ENCODE measurements at places on chromosomes 2 and 18.

DNA sequence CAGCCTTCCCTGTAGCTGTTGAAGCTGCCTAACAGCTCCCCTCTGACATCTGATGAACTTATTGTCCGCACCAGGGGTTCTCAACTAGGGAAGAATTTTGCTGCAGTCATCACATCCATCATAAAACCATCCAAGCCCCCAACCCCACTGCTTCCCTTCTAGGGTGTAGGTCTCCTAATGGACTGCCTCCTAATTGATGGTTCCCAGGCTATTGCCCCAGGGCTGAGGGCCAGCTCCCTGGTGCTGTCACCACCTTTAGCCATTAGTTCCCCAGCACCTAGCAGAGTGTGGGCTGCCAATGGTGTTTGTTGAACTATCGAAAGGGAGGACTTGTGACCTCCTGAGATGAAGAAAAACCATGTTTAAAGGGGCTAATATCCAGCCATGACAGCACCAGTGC, 125.9 kb downstream of the NCKAP5 start:
- no peak for DNase-seq

DNA sequence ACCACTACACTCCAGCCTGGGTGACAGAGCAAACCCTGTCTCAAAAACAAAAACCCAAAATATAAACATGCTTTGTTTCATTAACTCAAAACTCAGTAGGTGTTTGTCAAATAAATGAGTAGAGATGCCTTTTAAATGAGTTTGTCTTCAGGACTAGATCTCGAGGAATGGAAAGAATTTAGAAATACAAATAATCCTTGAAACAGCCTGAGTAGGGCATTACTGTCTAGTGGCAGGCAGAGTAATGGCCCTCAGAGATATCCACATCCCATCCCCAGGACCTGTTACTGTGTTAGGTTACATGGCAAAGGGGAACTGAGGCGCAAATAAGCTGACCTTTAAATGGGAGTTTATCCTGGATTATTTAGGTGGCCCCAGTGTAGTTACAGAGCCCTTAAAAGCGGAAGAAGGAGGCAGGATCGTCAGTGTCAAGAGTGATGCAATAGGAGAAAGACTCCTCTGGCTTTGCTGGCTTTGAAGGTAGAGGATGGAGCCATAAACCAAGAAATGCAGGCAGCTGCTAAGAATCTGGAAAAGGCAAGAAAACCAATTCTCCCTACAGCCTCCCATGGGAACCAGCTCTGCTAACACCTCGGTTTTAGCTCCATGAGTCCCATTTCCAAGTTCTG, 63.0 kb downstream of the CABLES1 start:
- no peak for DNase-seq

DNA sequence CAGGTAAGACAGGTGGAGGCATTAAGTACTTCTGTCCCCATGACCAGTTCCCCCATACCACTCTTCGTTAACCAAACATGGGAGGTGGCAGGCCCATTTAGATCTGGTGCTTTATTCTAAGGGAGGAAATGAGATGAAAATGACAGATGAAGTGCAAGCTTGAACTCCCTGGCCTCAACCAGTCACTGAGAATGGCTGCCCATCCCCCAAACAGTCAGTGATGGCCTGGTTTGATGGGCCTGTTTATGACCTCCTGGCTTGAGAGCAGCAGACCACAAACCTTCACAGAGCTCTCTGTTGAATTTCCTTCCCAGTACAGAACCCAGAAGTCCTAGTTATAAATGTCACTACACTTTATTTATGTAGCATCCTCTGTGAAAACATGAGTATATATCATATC, 31.1 kb downstream of the EPAS1 start:
- DNase-seq, result no peak

DNA sequence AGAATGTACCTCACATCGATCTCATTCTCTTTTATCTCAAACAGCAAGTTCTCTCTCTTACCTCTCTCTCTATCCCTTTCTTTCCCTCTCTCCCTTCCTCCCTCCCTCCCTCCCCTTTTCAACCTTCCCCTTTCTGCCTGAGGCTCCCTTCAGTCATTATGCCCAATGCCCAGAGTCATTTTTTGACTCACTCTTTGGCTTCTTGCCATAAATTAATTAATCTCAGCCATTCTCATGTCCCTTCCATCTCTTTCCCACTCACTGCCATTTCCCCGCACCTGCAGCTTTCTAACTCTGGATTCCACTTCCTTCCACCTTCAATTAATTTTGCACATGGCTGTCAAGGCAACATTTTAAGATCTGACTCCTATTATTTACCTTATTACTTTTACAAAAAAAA, 60.1 kb downstream of the EVA1A start:
- no peak for DNase-seq

DNA sequence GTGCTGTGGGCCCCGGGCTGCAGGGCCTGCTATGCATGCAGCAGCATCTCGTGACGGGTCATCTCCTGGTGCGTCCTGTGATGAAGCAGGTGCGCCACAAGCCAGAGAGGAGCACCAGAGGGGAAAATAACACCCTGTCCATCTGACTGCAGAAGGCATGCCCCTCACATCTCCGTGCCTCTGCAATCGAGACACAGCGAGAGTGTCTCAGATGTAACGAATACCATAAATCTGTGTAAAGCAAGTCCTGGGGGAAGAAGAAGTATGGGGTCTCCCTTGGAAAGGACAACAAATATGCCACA, 137.5 kb downstream of the PTGR3 start:
- DNase-seq, result no peak

- peak; percentile 7 for DNase-seq
Observed at GRCh38 chr2:68282811-68283418, 30.6 kb upstream of the PPP3R1 start.

- DNase-seq, result no peak
Observed at GRCh38 chr18:29494371-29494770, 1317.4 kb upstream of the CDH2 start.

GRCh38 chr18:3603421-3604234, 153.7 kb downstream of the TGIF1 start:
- DNase-seq, result peak; percentile 16

DNA sequence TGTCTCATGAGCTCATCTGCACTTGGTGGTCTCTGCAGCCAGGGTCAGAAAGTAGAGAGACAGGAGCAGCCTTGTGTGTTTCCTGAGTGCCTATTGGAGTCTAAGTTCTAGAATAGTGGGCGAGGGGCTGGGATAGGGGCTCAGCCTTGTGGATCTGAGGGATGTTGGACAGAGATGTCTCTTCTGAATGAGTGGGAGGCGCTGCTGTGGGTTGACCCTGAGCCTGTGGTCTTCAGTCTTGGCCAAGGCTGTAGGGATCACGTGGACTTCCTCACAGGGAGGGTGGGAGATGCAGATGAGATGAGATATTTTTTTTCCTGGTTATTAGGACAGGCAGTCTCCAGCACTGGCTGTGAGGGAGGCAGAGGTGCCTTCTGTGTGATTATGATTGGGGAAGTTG, 61.8 kb downstream of the RNF144A start:
- no peak for DNase-seq

- no peak for DNase-seq
Observed at GRCh38 chr2:127187081-127187775, 32.9 kb downstream of the CYP27C1 start.

DNA sequence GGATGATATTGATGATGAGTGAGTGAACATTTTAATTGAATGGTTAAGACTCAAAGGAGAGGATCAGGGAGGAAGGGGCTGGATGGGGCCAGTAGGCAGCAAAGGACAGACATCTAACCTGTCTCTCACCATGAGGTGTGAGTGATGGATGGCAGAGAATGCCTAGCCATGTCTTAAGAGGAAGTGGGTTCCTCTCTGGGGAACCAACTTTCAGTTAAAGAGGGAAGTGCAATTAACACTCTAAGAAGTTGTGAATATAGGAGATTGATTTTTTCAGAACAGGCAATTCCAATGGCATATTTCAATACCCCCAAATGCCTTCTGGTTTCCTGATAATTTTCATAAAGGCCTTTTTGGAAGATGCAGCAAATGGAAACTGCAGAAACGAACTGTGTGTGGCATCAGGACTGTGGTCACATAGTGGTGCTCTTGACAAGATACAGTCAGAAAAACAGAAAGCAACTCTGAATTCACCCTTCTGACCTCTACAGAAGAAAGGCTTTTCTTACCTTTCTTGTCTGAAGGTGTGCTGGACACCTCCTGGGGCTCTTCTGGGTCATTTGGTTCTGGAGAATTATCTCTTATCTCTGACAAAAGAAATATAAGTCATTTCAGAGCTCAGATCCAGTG, 10.2 kb downstream of the SP110 start:
- no peak for DNase-seq

DNA sequence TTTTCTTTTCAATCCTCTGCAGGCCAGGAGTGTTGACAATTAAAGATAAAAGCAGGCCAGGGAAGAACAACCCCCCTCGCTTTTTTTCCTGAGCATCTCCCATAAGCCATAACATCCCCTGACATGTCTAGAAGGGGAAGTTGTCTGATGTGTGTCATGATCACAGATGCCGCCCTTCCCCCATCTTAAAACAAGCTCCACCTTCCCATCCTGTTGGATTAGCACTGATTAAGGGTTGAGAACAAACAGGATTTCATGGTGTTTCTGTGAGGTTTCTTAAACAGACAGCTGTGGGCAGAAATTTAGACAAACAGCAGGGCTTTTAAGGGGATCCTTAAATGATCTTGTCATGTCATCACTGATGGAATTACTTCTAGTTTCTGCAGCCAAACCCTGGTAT, 59.4 kb upstream of the UPP2 start:
- no peak for DNase-seq

DNA sequence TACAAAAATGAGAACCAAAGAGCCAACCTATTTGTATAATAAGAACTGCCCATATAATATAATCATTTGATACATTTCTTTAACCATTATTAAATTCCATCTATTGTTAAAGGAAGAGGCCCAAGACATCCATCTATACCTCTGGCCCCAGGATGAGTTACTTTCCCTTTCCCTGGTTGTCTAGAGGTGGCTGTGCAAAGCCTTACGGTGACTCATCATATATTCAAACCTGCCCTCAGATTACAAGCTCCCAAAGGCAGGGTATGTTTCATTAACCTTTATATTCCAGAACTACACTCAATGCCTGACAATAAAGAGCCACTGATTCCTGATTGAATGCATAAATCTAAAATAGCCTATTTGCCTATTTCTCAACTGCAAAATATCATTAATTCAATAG, 105.8 kb upstream of the PID1 start:
- DNase-seq, result no peak

DNA sequence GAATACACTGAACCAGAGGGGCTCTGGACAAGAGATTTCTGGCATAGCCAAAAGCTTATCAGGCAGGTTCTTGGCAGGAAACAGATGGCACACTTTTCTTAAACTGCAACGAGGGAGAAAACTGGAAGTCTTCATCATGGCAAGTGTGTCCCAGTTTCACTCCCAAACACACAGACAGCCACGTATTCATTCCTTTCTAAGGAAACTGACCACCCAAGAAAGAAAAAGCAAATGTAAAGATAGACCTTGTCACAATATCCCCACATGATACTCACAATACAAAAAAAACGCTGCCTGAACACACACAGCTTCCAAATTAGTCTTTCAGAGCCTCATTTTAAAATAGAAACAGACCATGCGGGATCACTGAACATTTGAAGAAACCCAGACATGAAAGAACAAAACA, 40.6 kb upstream of the RTTN start:
- no peak for DNase-seq

GRCh38 chr2:3470856-3471737, 48.2 kb downstream of the ADI1 start:
- no peak for DNase-seq

- DNase-seq, result no peak
Observed at GRCh38 chr2:138157372-138157771, 193.1 kb downstream of the HNMT start.

GRCh38 chr2:162123806-162124758, 28.0 kb downstream of the GCG start:
- peak; percentile 49 for DNase-seq

- DNase-seq, result no peak
Observed at GRCh38 chr2:115573756-115574155, 1131.3 kb downstream of the DPP10 start.

- no peak for DNase-seq
Observed at GRCh38 chr2:25853038-25853638, 25.1 kb downstream of the ASXL2 start.

- no peak for DNase-seq
Observed at GRCh38 chr18:74698881-74699280, 101.2 kb downstream of the ZNF407 start.

DNA sequence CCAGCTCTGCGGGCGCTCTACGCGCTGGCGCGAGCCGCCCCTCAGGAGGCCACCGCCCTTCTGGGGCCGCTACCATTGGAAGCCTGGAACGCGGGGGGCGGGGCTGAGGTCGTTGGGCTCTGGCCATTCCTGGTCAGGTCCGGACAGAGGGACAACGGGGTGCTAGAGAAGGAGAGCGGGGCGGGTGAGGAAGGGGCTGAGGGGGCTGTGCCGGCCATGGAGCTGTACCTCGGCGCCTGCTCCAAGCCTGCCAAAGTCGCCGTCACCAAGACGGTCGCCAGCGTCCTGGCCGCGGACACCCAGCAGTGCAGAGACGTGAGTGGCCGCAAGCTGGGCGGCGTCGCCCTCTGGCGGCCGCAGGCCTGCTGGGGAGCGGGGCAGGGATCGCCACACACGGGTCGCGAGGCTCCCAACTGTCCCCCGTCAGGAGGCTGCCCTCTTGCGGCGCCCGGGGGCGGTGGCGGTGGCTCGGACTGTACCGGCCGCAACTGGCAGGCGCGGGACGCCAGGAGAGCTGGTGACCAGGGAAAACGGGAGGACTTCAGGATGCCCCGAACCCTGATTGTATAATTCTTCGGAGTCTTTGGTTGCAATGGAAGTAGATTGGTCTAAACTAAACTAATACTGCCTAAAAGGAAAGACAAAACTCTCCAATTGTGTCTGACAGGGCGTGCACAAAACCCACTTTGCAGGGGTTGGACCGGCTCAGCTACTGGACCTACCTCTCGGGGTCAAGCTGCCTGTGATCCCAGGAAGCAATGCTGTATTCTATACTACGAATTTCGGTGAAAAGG, at the start of gene FSIP2:
TSS of gene FSIP2 (plus strand) at position 126 of the 794 bp plus-strand sequence. CDS start at position 217, 91 bp downstream.
- DNase-seq, result no peak

- DNase-seq, result no peak
Observed at GRCh38 chr2:119416299-119416923, 15.2 kb upstream of the TMEM37 start.

GRCh38 chr2:196653843-196654242, 14.3 kb downstream of the CCDC150 start:
- no peak for DNase-seq

DNA sequence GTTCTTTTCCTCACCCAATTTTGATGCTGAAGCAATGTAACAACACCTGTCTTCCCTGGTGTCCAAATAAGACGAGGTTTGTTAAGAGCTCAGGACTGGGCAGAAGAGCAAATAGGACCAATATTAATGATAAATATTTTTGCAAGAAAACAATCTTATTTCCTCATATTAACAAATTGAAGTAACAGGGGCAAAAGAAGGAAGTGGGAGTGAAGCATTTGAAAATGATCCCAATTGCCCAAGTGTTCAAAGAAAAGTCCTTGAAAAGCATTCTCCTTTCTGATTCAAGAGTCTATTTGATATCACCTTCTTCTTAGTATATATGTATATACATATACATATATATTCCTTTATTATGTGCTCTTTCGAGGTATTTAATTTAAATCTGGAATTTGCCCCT, 418.8 kb downstream of the ARHGAP15 start:
- DNase-seq, result no peak

Measured in activated CD4-positive, alpha-beta T cell treated with anti-CD3 and anti-CD28 coated beads, Interleukin-2, amount 50 U/mL, for 24 hours (primary cell).